ENCODE measurements at places on chromosomes 1 and 21. TPM values are rescaled to one million over a fixed set of nuclear protein-coding genes. Genes with fewer than 3 reads are reported as not detected.

The CCNL2 gene
- total RNA-seq = 102 TPM

The PGBD5 gene
- total RNA-seq = 0.17 TPM

The OLIG2 gene
- not detected for total RNA-seq

The NEK2 gene
- 0.26 TPM for total RNA-seq

The KCNK1 gene
- total RNA-seq = 2.6 TPM

The XCL2 gene
- not detected for total RNA-seq

The CSF3R gene
- under 0.01 TPM for total RNA-seq

The EVA1C gene
- total RNA-seq = 4.6 TPM

The C1orf56 gene
- 3.5 TPM for total RNA-seq

The TMCO4 gene
- total RNA-seq = 22.9 TPM

The LCE1F gene
- not detected for total RNA-seq

The LMX1A gene
- not detected for total RNA-seq

The FCGR3B gene
- total RNA-seq = not detected

The CD52 gene
- not detected for total RNA-seq

The ABCG1 gene
- 0.77 TPM for total RNA-seq

The SNX7 gene
- 39.0 TPM for total RNA-seq

The NT5C1A gene
- not detected for total RNA-seq

The TACSTD2 gene
- total RNA-seq = 0.17 TPM

The SLC2A5 gene
- 0.83 TPM for total RNA-seq

The RXFP4 gene
- total RNA-seq = not detected

The SGIP1 gene
- total RNA-seq = 11.0 TPM

The FASLG gene
- not detected for total RNA-seq

The TRIM45 gene
- 4.6 TPM for total RNA-seq

The RABIF gene
- total RNA-seq = 5.9 TPM

The SHISA4 gene
- total RNA-seq = 27.1 TPM

The FMO4 gene
- total RNA-seq = 7.3 TPM

The AMY1A gene
- not detected for total RNA-seq

The GUCA2A gene
- not detected for total RNA-seq

The HPDL gene
- total RNA-seq = 0.17 TPM

The OR2T12 gene
- total RNA-seq = not detected

The PLEKHN1 gene
- under 0.01 TPM for total RNA-seq

The CDK18 gene
- total RNA-seq = 1.5 TPM

The LRRC53 gene
- total RNA-seq = not detected

The SPRR2G gene
- not detected for total RNA-seq

The VPS72 gene
- 42.9 TPM for total RNA-seq

The GPA33 gene
- total RNA-seq = not detected

The CASZ1 gene
- total RNA-seq = 0.50 TPM

The JAM2 gene
- 2.1 TPM for total RNA-seq

The CALML6 gene
- total RNA-seq = 0.17 TPM

The UQCRHL gene
- 4.4 TPM for total RNA-seq

The DNAJC8 gene
- 56.1 TPM for total RNA-seq

The TNFAIP8L2 gene
- total RNA-seq = not detected

The NPR1 gene
- 0.66 TPM for total RNA-seq

The TNFRSF1B gene
- total RNA-seq = 23.9 TPM

The HNRNPU gene
- total RNA-seq = 383 TPM

The CCDC28B gene
- total RNA-seq = 7.4 TPM

The SNAPIN gene
- total RNA-seq = 76.5 TPM

The TDRD10 gene
- total RNA-seq = not detected
